ENCODE measurements at places on chromosomes 5 and 9. TPM values are rescaled to one million over a fixed set of nuclear protein-coding genes. Genes with fewer than 3 reads are reported as not detected.

Gene HTR1A
- not detected for total RNA-seq

Gene BHMT2
- not detected for total RNA-seq

Gene BAAT
- total RNA-seq: not detected

Gene SPATA31D4
- not detected for total RNA-seq

Gene ZNF354C
- 7.9 TPM for total RNA-seq

Gene TRAF1
- 3.8 TPM for total RNA-seq

Gene PDLIM4
- total RNA-seq: 66.9 TPM

Gene RAB3C
- under 0.01 TPM for total RNA-seq

Gene RORB
- total RNA-seq: under 0.01 TPM

Gene ADGRV1
- 0.15 TPM for total RNA-seq

Gene RAI14
- 115 TPM for total RNA-seq

Gene ZDHHC11
- 2.4 TPM for total RNA-seq

Gene OR1Q1
- not detected for total RNA-seq

Gene ZBTB43
- total RNA-seq: 6.8 TPM

Gene APBA1
- total RNA-seq: 1.6 TPM

Gene GPR107
- 26.6 TPM for total RNA-seq

Gene PCDHA12
- not detected for total RNA-seq

Gene S100Z
- total RNA-seq: not detected

Gene SMIM33
- under 0.01 TPM for total RNA-seq

Gene AMBP
- 0.15 TPM for total RNA-seq

Gene PDE6A
- not detected for total RNA-seq

Gene PCDHGB2
- total RNA-seq: 0.65 TPM

Gene PFN3
- not detected for total RNA-seq

Gene ESM1
- 284 TPM for total RNA-seq

Gene PLPPR1
- 2.3 TPM for total RNA-seq

Gene TAF7
- 85.6 TPM for total RNA-seq

Gene ACTBL2
- total RNA-seq: under 0.01 TPM

Gene MAP3K1
- total RNA-seq: 8.8 TPM
